ENCODE measurements at places on chromosomes 12 and 14. TPM values are rescaled to one million over a fixed set of nuclear protein-coding genes. Genes with fewer than 3 reads are reported as not detected.

GRCh38 chr14:99721792-99722516, 37.9 kb downstream of the CYP46A1 start:
- no peaks in the 10 kb centered on the region for H3K4me1 ChIP-seq
- H3K27me3 ChIP-seq = no peaks in the 10 kb centered on the region
- DNase-seq = peak; percentile 17

GRCh38 chr12:105418229-105418628, 87.7 kb downstream of the C12orf75 start:
- no peak overlapping the region for H3K4me3 ChIP-seq
- DNase-seq = no peak
- H3K27ac ChIP-seq = no peak overlapping the region
- H3K36me3 ChIP-seq = no peaks in the 10 kb centered on the region
- no peaks in the 10 kb centered on the region for H3K27me3 ChIP-seq
- H3K4me1 ChIP-seq = no peaks in the 10 kb centered on the region

GRCh38 chr14:66139432-66139831, 346.7 kb upstream of the CCDC196 start:
- no peaks in the 10 kb centered on the region for H3K4me1 ChIP-seq
- no peak overlapping the region for H3K27ac ChIP-seq
- H3K36me3 ChIP-seq = no peaks in the 10 kb centered on the region
- H3K27me3 ChIP-seq = no peaks in the 10 kb centered on the region
- no peak overlapping the region for H3K4me3 ChIP-seq
- DNase-seq = no peak

GRCh38 chr12:104602896-104603295, 146.1 kb downstream of the CHST11 start:
- H3K4me3 ChIP-seq = no peak overlapping the region
- H3K27me3 ChIP-seq = no peaks in the 10 kb centered on the region
- H3K36me3 ChIP-seq = no peaks in the 10 kb centered on the region
- H3K27ac ChIP-seq = no peak overlapping the region
- peaks cover 10% of the 10 kb centered on the region for H3K4me1 ChIP-seq

GRCh38 chr14:75283833-75284563, 5.4 kb downstream of the FOS start:
- peaks cover 3% of the 10 kb centered on the region for H3K4me1 ChIP-seq
- H3K36me3 ChIP-seq = peaks cover 30% of the 10 kb centered on the region
- H3K4me3 ChIP-seq = peak overlapping the region; percentile 20
- DNase-seq = no peak
- no peak overlapping the region for H3K27ac ChIP-seq
- no peaks in the 10 kb centered on the region for H3K27me3 ChIP-seq

DNA sequence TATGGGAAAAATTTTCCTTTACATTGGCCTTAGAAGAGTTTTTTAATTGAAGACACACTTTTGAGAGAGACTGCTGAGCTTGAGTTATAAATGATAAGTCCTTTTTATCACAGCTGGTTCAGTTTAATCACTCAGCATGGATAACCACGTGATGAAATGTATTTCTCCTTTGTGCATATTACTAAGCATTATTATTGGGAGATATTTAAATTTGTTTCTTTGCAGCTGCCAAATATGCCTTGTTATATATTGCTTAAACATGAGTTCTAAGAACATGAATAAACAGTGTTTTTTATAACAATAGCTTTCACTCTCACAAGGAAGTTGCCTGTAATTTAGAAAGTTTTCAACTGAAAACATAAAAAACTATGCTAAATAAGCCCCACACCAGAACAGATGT, 293.5 kb upstream of the LRFN5 start:
- H3K27ac ChIP-seq = no peak overlapping the region
- no peaks in the 10 kb centered on the region for H3K4me1 ChIP-seq
- no peaks in the 10 kb centered on the region for H3K27me3 ChIP-seq
- no peak for DNase-seq
- H3K4me3 ChIP-seq = no peak overlapping the region
- H3K36me3 ChIP-seq = peaks cover 4% of the 10 kb centered on the region

The PTPRR gene
- total RNA-seq = 0.22 TPM

The IGFBP6 gene
- total RNA-seq = 5.7 TPM

GRCh38 chr14:74593241-74593953, 18.6 kb downstream of the LTBP2 start:
- no peak for DNase-seq
- H3K36me3 ChIP-seq = no peaks in the 10 kb centered on the region
- H3K27ac ChIP-seq = no peak overlapping the region
- no peak overlapping the region for H3K4me3 ChIP-seq

- no peak for DNase-seq
- no peaks in the 10 kb centered on the region for H3K36me3 ChIP-seq
- H3K4me1 ChIP-seq = no peaks in the 10 kb centered on the region
- H3K27ac ChIP-seq = no peak overlapping the region
- no peaks in the 10 kb centered on the region for H3K27me3 ChIP-seq
- H3K4me3 ChIP-seq = no peak overlapping the region
These were observed 29.5 kb downstream of the FOXA1 start for GRCh38 chr14:37565550-37565949.

The IAPP gene
- total RNA-seq = not detected

DNA sequence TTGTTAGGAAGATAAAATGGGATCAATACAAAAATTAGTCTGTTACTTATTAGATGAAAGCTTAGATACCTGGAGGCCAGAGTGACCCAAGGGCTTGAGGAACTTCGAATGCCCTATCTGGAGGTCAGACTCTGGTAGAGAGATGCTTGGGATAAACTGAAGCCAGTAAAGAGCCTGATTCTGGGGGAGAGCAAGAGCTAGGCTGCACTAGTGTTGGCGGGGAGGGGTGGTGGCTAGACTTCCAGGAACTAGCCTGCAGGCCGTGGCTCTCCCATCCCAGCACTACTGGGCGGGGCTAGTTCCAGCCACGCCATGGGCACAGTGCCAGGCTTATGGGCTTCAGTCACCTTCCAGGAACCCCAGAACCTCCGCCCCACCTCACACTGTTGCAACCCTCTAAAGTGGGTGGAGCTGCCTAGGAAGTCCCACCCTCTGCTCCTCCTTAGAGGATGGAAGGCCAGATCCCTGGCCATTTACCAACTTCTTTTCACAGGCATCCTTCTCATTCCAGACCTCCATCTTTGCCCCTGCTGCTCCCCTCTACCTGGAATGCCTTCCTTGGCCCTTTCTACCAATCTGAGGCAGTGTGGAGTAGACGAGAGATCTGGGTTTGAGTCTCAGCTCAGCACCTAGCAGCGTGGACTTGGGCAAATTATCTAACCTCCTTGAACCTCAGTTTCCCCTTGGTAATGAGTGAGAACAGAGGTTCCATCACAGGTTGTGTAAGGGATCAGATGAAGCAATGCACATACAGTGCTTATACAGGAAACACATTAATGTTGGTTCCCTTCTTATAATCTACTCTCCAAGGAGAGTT, 6.3 kb upstream of the NFE2 start:
- no peaks in the 10 kb centered on the region for H3K36me3 ChIP-seq
- no peak overlapping the region for H3K27ac ChIP-seq
- DNase-seq = peak; percentile 64
- peaks cover 8% of the 10 kb centered on the region for H3K4me1 ChIP-seq
- no peak overlapping the region for H3K4me3 ChIP-seq

GRCh38 chr12:116401565-116401964, 124.1 kb upstream of the MED13L start:
- H3K36me3 ChIP-seq = peaks cover 14% of the 10 kb centered on the region
- H3K4me1 ChIP-seq = 0 out of 2 replicates have a peak, but pooled peaks cover 1% of the 10 kb centered on the region
- no peak overlapping the region for H3K27ac ChIP-seq
- H3K27me3 ChIP-seq = no peaks in the 10 kb centered on the region
- no peak overlapping the region for H3K4me3 ChIP-seq

DNA sequence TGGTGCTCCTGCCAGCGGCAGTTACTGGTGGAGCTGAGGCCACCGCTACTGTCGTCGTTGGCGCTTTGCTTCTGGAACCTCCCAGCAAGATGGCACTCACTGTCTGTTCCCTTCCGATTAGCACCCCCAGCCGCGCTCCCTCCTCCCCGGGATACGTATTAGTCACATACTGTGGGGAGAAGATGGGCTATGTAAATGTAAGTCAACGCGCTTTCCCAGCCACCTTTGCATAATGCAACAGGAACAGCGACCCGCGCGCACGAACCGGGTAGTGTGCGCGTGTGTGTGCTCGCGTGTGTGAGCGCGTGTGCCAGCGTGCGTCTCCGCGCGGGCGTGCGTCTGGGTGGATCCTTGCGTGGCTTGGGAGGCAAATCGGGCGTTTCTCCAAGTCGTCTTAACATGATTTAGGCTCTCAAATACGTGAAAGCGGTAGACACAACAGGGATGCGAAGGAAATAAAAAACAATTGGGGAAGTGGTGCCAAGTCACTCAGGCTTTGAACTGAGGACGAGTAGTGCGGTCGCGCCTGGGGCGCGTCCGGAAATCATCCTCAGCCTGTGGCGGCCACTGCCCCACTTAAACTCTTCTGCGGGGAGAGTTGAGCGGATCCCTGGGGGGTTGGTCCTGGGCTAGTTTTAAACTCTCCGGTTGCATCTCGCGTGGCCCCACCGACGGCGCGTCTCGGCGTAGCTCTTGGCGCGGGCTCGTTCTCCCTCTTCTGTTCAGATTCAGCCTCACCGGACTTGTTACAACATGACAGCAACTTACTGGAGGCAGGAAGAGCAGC, 1.8 kb downstream of the FLRT2 start:
- H3K36me3 ChIP-seq = no peaks in the 10 kb centered on the region
- H3K27ac ChIP-seq = no peak overlapping the region
- DNase-seq = peak; percentile 78
- peak overlapping the region; percentile 95 for H3K4me3 ChIP-seq
- H3K27me3 ChIP-seq = peaks cover 56% of the 10 kb centered on the region
- peaks cover 7% of the 10 kb centered on the region for H3K4me1 ChIP-seq

The CLMN gene
- 7.6 TPM for total RNA-seq

The OR11H7 gene
- not detected for total RNA-seq

DNA sequence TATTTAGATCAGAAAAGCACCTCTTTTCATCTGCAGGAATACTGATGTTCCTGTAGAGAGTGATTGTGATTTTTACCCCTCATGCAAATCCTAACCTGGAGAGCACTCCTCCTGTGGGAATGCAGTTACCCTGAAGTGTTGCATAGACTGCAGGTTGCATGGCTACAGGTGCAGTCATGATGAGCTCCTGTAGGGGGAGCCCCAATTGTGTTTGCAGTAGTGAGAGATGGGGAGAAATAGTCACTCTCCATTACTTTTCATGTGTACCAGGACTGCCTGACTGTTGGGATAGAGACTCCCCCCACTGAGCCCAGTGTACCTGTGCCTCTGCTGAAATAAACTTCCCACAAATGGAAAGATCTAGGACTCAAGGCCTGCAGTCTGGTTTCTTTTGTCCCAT, 1086.5 kb downstream of the SLC6A15 start:
- peaks cover 3% of the 10 kb centered on the region for H3K4me1 ChIP-seq
- no peak overlapping the region for H3K27ac ChIP-seq
- peak; percentile 84 for DNase-seq
- H3K27me3 ChIP-seq = no peaks in the 10 kb centered on the region
- no peak overlapping the region for H3K4me3 ChIP-seq
- H3K36me3 ChIP-seq = peaks cover 6% of the 10 kb centered on the region

DNA sequence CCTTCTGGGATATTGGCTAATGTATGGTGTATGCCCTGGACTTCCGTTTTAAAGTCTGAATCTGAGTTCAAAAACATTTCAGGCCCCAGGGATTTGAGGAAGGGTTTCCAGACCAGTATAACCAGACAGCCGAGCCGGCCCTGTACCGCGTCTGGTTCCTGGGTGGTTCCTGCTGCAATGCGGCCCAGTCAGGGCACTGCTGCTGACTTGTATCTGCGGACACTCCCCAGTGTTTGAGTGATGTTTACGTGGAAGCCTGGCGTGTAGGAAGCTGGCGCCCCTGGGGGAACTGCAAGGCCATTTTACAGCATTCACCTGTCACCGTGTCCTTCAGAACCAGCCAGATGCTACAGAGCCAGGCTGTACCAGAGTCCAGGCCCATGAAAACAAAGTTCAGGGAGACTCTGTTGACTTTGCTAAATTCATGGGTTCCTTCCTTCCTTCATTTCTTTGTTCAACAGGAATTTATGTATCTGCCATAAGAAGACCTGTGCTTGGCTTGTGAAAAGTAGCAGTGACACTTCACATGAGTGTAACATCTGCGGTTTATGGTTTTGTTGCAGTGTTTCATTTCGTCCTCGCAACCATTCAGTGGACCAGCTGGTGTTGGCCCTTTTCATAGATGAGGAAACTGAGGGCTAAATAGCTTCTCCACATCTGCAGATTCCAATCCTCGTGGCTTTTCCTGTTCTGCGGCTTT, 16.8 kb downstream of the EML1 start:
- DNase-seq = no peak
- H3K27ac ChIP-seq = no peak overlapping the region
- no peaks in the 10 kb centered on the region for H3K27me3 ChIP-seq
- no peaks in the 10 kb centered on the region for H3K4me1 ChIP-seq

The TIGAR gene
- 23.4 TPM for total RNA-seq

DNA sequence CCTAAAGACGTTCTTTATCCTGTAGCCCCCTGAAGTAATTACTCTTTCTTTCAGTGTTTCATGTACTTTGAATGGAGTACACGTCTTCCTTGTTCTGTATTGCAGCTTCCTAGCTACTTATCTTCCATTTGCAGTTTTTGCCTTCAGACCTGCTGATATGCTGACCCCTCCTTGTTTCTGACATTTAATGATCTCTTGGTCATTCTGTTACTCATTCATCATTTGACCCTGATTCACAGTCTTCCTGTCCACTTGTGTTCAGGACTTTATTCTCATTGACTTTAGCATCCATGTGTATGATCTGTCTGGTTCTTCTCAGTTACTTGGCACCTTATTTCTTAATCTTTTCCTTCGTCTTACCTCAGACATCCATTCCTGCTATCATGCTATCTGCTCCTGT, 22.2 kb downstream of the CPSF2 start:
- H3K4me3 ChIP-seq = no peak overlapping the region
- H3K36me3 ChIP-seq = peaks cover 64% of the 10 kb centered on the region
- no peaks in the 10 kb centered on the region for H3K27me3 ChIP-seq
- H3K4me1 ChIP-seq = no peaks in the 10 kb centered on the region
- no peak overlapping the region for H3K27ac ChIP-seq
- no peak for DNase-seq

- H3K27ac ChIP-seq = no peak overlapping the region
- H3K4me1 ChIP-seq = no peaks in the 10 kb centered on the region
- H3K4me3 ChIP-seq = no peak overlapping the region
- H3K27me3 ChIP-seq = no peaks in the 10 kb centered on the region
- peaks cover 9% of the 10 kb centered on the region for H3K36me3 ChIP-seq
These were observed 15.1 kb downstream of the ZC2HC1C start for GRCh38 chr14:75084513-75084912.

The SLC38A4 gene
- total RNA-seq = 0.96 TPM

The FERMT2 gene
- 136 TPM for total RNA-seq

GRCh38 chr12:89977405-89978085, 268.9 kb upstream of the ATP2B1 start:
- no peaks in the 10 kb centered on the region for H3K4me1 ChIP-seq
- no peaks in the 10 kb centered on the region for H3K27me3 ChIP-seq
- no peak overlapping the region for H3K27ac ChIP-seq
- H3K4me3 ChIP-seq = no peak overlapping the region
- no peaks in the 10 kb centered on the region for H3K36me3 ChIP-seq

DNA sequence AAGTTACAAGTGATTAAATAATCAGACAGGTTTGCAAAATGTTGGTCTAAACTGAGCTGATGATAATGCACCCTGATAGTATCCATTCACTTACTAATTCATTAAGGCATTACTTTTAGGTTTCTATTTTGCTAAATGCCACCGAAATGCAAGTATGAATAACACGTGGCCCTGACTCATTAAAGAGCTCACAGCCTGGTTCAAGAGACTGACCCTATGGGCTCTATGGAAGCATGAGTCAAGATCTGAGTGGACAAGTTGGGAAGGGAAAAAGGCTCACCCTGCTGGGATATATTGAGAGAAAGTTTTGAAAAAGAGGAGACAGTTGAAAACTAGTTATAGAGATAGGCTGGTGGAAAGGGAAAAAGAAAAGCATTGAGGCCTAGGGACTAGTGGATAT, 14.8 kb upstream of the LRRC9 start:
- H3K36me3 ChIP-seq = no peaks in the 10 kb centered on the region
- H3K27ac ChIP-seq = no peak overlapping the region
- H3K27me3 ChIP-seq = no peaks in the 10 kb centered on the region
- H3K4me3 ChIP-seq = no peak overlapping the region
- DNase-seq = no peak
